ENCODE measurements at places on chromosomes 2 and 18.

DNA sequence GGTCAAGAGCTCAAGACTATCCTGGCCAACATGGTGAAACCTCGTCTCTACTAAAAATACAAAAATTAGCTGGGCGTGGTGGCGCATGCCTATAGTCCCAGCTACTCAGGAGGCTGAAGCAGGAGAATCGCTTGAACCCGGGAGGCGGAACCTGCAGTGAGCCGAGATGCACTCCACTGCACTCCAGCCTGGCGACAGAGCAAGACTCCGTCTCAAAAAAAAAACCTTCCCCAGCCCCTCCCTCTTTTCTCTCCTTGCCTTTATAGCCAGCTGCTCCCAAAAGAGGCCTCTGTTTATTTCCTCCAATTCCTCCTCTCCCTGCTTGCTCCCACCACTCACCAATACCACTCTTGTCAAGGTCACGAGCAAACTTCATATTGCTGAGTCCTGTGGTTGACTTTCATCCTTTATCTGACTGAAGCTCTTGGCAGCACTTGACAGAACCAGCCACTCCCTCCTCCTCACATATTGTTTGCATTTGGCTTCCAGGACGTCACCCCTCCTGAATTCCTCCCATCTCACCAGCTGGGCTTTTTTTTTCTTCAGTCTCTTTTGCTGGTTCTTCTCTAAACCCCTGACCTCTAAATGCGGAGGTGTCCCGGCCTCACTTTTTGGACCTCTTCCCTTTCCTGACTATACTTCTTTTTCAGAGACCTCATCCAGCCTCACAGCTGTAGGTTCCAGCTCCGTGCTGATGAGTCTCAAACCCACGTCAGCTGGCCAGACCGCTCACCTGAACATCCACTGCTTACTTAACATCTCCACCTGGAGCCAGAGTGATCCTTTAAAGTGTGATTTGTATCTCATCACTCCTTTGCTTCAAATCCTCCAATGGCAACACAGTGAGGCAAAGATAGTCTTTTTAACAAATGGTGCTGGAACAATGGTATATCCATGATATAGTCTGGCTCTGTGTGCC is 84.6 kb upstream of the CAB39 start:
- no peak for DNase-seq

GRCh38 chr2:17620841-17621240 is 80.3 kb downstream of the VSNL1 start:
- no peak for DNase-seq

DNA sequence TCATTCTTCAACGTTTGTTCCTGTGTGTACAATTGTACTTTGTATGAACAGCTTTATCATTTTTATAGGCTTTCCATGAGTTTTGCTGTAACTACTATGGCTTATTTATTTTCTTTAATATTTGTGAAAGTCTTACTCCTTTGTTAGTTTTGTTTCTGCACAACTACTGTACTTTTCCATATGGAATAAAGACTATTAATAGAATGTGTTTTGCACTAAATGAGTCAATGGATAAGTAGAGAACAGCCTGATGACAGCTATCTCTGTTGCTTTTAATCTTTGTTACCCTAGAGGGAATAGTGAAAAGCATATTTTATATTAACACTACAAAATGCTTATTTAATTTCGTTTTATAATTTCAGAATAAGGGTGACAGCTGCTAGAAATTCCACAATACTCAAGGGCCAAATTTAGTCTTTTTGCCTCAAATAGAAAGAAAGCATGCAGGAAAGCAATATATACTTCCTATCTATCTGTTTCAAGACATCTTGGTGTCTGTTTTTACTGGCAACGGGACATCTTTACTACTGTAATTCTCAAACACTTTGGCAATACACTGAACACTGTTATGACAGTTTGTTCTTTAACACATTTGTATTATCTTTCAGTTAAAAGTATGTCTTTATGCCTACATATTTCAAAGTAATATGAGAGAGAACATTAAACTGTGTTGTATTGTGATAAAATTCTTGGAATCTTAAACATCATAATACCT is 53.9 kb downstream of the WDSUB1 start:
- DNase-seq = no peak

DNA sequence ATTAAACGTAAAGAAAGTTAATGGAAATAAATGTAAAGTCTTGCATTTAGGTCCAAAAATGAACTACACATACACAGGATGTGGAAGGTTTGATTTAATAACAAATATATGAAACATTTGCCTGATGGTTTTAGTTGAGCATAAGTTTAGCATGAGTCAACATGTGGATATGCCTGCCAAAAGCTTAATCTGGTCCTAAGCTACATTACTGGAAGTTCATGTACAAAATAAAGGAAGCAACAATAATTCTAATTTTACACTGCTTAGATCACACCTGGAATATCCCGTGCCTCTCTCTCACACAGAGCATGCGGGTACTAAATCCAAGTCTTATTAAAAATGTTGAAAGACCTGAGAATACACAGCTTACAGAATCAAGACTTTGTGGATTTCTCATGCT is 276.5 kb upstream of the NRP2 start:
- DNase-seq = no peak

DNA sequence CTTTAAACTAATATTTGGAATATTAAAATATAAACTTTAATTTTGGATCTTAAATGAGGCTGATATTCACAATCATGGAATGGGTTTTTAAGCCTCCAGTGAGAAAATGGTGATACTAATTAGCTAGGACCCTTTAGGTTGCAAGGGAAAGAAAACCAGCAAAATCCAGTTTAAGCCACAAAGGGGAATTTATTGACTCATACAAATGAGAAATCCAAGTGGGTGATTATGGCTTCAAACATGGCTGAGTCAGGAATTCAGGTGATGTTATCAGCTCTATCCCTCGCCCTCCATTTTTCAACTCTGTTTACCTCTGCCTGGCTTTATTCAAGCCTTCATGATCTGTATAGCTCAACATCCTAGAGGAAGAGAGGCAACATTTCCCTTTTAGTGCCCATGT is 75.3 kb upstream of the DLX2 start:
- DNase-seq = no peak

DNA sequence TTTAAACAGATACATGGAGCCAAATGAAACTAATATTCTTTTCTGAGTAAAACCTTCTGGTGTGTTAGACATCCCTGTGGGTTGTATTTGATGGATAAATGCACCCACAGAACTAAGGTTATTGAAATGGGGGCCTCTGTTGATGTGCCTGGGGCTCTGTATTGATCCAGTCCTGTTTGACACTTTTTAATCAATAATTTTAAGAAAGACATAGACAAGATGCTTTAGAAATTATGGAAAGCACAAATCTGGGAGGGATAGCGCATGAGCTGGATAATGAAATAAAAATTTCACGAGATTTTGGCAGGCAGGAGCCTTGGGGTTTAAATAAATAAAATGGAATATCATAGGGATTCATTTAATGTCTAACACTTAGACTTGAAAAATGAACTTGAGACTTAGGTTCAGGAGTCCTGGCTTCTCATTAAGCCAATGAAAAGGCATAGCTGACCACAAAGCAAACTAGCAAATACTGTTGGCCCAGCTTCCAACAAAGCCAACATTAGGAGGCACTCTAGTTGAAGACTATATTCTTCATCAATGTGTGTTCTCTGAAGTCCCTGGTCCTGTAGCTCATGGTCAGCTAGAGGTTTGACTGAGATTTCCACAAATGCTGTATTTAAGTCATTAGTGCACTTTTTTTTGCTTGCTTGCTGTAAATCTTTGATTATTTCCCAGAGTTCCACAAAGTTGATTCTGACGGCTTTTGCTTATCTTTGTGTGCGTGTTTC is 64.2 kb upstream of the SH3RF3 start:
- no peak for DNase-seq
